ENCODE measurements at places on chromosomes 16 and 17. TPM values are rescaled to one million over a fixed set of nuclear protein-coding genes. Genes with fewer than 3 reads are reported as not detected.

The ALG1 gene
- total RNA-seq, result 28.1 TPM

The CCDC92B gene
- total RNA-seq, result not detected

The ATAD5 gene
- total RNA-seq, result 7.7 TPM

The HAS3 gene
- 1.8 TPM for total RNA-seq

The SLC7A6 gene
- 55.9 TPM for total RNA-seq

The MKS1 gene
- 12.1 TPM for total RNA-seq

The CMTM2 gene
- total RNA-seq, result not detected

The SKAP1 gene
- 0.65 TPM for total RNA-seq

The HOXB4 gene
- 6.0 TPM for total RNA-seq

The SOX9 gene
- total RNA-seq, result not detected

The BORCS6 gene
- 11.3 TPM for total RNA-seq

The KRTAP9-1 gene
- not detected for total RNA-seq

The KRTAP9-2 gene
- total RNA-seq, result not detected

The SPIRE2 gene
- total RNA-seq, result 1.1 TPM

The KRT36 gene
- not detected for total RNA-seq

The C17orf78 gene
- total RNA-seq, result not detected

The ZPBP2 gene
- not detected for total RNA-seq

The IRF8 gene
- total RNA-seq, result 0.10 TPM

The CCDC78 gene
- 1.3 TPM for total RNA-seq
